ENCODE measurements at places on chromosomes 12 and 14.

DNA sequence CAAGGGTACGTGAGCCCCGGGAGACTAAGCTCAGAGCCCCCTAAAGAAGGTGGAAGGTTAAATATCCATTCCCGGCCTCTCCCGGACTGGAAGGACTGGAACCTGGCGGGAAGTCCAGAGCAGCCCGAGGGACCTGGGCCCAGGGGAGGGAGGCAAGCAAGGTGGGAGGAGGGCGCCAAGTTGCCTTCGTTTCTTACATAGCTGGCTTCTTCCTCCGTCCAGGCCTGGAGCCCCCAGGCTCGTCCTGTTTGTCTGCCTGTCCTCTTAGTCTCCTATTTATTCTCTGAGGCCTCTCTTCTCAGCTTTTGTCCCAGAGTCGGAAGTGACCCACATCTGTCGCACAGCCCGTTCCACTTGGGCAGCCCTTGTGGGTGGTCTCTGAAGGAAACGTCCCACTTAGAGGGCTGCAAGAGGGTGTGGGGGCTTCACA, 745 bp downstream of the PCK2 start:
- DNase-seq: peak; percentile 48

DNA sequence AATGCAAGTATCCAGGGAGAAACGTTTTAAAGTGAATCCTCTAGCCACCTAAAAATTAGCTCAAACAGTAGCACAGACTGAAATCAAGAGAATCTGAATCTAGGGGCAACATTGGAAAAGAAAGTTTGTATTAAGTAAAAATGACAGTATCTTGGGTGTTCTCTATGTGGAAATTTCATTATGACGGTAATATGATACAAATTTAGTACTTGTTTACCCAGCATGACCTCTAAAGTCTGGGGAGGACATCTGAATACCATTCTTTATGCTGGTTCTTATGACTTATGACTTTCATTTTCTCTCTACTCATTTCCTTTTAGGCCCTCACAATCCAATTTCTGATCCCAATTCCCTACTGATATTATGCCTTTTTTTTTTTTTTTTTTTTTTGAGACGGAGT, 14.0 kb downstream of the GTSF1 start:
- DNase-seq: no peak

GRCh38 chr12:53217931-53218307, 10.9 kb upstream of the ITGB7 start:
- DNase-seq: no peak

DNA sequence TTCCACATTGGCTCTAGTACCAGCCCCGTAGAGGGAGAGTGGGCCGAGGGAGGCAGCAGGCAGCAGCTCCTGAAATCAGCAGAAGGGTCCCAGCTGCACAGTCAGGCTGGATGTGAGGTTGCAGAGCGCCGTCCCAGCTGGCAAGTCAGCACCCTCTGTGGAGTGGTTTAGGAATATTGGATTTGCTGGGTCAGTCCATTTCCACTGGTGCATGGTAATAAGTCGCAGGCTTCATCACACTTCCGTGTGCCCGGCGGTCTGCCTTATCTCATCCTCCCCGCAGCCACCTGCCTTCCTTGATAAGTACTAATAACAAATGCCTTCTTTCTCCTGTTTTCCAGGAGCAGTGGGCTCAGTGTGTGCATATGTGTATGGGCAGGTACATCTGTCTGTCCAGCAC, 112.9 kb downstream of the TSPAN9 start:
- DNase-seq: no peak

DNA sequence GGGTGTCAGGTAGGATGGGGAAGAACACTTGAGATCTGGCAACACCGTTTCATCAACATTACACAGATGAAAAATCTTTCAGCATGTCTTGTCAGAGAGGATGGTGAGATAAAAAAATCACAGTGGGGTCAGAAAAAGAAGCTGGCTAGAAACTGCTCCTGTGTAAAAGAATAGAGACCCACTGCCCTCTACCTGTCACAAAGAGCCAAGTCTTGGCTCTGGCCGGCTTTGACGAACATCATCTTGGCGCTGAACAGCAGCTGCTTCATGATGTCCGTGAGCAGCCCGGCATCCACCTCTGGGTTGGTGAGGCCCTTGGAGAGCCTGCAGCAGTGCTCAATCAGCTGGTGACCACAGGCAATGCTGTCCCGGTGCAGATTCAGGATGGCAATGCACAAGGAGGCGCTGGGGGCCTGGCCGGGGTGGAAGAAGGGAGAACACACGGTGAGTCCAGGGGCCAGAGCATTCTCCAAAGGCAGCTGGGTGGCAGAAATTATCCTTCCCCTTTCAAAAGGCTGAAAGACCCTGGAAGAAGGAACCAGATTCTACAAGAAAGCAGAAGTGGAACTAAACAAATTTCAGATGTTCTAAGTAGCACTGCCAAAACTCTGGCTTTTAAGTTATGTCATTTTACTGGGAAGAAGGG, 50.2 kb downstream of the ZFYVE26 start:
- DNase-seq: no peak

- DNase-seq: no peak
These were observed 107.5 kb upstream of the DYRK2 start for GRCh38 chr12:67540920-67541624.

DNA sequence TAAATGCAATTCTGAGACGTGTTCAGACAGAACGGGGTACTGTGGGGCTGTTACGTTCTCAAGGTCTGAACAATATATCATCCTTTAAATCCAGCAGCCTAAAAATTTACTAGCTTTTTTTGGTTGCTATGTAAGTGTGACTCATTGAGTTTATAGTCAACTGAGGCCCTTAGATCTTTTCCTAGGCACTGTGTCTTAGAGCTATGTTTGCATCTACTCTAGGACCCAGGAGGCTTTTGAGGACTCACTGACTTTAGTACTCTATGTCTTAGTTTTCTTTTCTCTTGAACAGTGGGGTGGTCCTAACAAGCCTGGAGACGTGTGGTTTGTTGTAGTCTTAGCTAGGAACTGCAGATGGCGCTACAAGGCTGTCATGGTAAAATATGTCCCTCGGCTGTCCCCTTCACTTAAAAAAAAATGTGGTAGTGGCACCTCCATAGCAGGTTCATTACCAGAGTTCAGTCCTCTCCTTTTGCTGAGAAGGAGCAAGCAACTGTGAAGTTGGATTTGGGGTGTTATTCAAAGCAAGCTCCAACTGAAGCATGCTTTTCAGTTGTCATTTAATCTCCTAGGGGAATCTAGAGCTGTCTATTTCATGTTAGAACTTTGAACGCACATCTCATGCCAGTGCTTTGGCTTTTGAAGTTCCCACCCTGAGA, 8.7 kb upstream of the SPATS2 start:
- peak; percentile 69 for DNase-seq

GRCh38 chr14:96267336-96267735, 11.3 kb downstream of the BDKRB1 start:
- DNase-seq: no peak

DNA sequence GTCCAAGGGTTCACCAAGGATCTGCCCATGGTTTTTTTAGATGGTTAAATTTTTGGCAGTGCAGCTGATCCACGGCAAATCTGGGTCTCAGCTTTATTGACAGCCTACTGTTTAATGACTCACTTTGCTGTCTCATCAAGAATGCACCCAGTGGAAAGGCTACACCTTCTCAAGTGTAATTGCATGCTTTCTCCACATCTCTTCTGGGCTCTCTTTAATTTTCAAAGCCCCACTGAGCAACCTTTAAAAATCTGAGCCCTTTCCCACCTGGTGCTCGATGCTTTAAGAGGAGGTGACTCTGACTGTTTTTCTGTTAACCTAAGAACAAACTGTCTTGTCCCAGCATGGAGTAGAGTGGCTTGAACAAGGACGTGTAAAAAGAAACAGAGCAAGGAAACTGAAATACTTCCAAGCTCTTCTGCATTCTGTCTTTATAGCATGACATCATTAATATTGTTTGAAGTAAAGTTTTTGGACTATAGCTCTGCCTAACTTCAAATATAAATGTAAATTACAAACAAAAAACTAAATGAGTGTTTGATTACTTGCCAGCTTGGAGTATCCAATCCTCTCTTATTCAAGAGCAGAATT, 214.2 kb upstream of the KRR1 start:
- DNase-seq: peak; percentile 46

GRCh38 chr14:21039585-21040369, 2.4 kb upstream of the RNASE7 start:
- DNase-seq: peak; percentile 54

GRCh38 chr12:119589097-119589496, 4.5 kb upstream of the TMEM233 start:
- no peak for DNase-seq

DNA sequence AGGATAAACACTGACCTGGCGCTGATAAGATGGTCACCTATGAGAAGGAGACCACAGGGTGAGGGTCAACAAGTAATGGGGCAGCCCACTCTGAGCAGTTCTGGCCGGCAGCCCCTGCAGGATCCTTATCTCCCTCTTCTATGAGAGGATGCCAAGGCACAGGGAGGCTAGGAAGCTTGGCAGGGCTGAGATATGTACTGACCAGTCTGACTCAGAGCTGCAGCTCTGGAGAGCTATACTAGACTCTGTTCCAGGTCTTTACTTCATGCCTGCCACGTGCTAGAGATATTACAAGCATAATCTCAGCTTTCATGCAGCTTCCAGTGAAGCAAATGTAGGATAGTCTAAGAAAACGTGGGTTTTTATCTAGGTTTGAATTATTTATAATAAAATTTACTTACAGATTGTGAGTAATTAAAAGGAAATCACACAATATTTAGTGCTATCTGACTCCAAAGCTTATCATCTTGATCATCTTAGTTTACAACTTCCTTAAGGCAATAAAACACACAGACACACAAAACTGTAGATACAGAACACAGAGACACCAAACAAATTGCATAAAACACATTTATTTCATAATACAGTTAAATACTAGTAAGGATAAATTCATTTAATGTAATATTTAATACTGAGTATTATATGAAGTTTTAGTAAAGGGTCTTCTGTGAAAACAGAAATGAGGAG, 32.3 kb downstream of the GIT2 start:
- DNase-seq: no peak

DNA sequence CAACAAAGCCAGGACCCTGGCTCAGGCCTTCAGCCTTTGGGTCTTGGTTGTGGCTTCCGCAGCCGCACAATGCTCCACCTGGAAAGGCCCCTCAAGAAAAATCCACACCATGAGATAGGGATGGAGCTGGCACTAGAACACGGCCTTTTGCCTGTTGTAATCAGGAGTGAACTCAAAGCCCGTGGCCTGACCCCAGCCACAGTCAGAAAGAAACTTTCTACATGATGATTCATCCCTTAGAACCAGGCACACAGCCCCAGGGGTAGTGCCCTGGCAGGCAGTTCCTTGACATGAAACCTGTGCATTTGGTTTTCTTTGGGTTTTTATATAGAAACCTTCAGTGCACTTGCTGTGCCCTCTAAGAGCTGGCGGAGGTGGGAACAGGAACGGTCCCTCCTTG, 5.1 kb downstream of the CLMN start:
- DNase-seq: no peak

DNA sequence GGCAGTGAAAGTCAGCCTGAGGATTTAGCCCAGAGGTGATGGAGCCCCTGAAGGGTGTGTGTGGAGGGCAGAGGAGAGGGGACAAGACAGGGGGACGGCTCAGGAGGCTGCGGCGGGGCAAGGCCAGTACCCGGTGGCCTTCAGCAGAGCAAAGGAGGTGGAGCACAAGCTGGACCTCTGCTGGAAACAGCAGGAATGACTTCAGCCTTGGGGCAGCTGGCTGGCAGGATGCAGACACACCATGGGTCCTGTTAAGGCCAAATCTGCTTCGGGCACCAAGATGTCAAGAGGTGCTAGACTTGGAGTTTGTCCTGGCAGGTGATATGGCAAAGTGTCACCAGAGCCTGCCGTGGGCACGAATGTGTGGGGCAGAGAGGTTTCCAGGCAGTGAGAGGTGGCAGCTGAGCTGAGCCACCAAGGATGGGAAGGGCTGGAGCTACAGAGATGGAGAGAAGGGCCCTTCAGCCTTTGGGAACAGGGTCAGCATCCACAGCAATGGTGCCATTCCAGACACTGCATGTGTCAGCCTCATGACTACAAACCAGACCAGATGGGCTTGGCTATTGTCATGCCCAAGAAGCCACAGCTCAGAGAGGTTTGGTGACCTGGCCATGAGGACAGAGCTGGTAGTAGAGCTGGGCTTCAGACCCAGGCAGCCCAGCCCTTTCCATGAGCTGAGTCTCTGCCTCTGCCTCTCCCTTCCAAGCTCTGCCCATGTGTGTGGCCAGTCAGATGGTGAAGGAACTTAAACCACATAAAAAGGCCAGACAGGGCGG, 91.9 kb downstream of the LGMN start:
- no peak for DNase-seq

GRCh38 chr12:51174501-51174900, 1.6 kb upstream of the TFCP2 start:
- DNase-seq: no peak

GRCh38 chr14:58072288-58073071, 79.5 kb downstream of the ARMH4 start:
- peak; percentile 88 for DNase-seq

DNA sequence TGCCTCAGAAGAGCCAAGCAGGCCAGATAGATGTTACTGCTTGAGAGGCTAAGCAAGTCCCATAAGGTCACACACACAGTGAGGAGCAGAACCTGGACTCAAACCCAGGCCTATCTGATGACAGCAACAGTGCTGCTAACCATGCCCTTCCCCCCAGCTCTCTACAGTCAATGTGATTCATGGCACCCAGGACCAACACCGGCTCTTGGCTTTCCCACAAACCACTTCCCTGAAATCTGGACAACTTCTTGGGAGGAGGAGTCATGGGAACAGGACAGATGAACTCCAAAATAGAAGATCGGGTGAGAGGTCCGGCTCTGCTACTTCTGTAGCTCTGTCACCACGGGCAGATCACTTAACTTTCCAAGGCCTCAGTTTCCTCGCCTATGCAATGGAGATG, 716 bp upstream of the PTGDR start:
- DNase-seq: no peak

DNA sequence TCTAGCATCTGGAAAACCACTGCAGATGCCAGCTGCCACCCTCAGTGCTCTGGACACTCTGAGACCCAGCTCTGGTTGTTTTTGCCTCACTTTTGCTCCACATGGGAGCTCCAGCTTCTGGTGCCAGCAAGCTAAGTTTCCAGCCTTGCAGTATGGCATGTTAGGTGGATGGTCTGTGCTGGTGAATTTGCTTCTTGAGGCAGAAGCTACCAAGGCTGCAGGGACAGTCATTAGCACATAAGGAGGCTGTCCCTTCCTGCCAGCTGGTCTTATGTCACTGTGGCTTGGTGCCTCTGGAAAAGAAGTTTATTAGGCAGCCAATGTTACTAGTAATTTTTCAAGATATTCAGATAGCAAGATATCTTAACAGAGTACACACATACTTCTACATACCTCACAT, 64.2 kb upstream of the CSRP2 start:
- no peak for DNase-seq

GRCh38 chr12:20439626-20440025, 71.3 kb downstream of the PDE3A start:
- no peak for DNase-seq

DNA sequence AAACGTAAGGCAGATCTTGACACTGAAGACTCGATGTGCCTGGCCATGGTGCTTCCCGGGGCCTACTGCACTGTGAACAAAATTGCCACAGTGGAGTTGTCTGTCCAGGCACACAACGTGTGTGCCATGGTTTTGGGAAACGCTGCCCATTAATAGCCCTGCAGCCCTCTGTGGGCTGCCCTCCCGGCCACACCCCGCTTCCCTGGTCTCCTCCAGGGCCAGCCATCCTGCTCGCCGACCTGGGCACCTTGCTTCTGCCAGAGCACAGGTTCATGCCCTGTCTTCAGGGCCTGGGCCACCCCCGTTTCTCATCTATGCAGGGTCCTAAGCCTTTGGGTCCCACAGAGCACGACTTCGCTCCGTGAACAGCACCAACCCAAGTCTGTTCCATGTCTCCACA, 18.9 kb downstream of the MEG3 start:
- no peak for DNase-seq
